Fibroblast of pulmonary artery (primary cell): ENCODE measurements at places on chromosomes 3 and 15.

GRCh38 chr15:45200799-45201556 is 13.2 kb upstream of the SHF start:
- DNase-seq: peak; percentile 84

- DNase-seq: no peak
Measured at GRCh38 chr15:51234176-51234927, 104.0 kb downstream of the CYP19A1 start.

DNA sequence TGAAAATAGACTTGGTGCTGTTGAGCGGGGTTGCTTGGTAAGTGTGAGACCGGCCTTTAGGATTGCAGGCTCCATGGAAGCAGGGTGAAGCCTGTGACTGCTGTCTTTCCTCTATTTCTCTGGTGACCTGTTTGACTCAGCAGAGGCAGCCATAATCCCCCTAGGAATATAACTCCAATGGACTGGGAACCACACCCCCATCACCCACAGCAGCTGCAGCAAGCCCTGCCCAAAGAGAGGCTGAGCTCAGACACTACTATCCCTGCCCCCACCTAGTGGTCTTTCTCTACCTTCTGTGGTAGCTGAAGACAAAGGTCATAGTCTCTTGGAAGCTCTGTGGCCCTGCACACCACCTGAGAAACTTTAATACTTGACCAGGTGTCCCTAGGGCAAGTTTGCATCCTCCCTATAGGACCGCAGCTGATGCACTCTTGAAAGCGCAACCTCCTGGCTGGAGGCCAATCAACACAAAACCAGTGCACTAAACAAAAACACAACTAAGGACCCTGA is 133.6 kb upstream of the MRPL3 start:
- no peak for DNase-seq

DNA sequence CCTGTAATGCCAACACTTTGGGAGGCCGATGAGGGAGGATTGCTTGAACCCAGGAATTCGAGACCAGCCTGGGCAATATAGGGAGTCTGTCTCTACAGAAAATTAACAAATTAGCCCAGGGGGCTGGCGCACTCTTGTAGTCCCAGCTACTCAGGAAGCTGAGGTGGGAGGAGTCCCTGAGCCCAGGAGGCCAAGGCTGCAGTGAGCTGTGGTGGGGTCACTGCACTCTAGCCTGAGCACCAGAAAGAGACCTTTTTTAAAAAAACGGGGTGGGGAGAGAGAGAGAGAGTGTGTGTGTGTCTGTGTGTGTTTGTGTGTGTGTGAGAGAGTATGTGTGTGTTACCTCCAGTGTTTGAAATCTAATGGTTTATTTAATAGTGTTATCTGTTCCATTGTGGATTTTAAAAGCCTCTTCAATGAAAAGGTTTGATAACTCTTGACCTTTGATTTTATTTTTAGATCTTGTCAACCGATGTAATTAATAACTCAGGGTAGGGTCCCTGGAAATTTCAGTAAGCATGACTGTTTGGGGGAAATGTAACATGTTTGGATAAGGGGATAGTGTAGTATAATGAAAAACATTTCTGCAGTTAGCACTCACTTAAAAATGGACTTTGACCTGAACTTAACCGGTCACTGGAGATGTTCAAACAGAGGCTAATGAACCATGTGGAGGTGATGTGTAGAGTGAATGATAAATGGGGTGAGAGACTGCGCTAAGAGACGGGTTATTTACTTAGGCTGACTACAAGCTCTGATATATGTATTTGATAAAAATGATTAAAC is 29.7 kb downstream of the LRCH3 start:
- DNase-seq: no peak

GRCh38 chr3:71511446-71511845 is 72.1 kb downstream of the FOXP1 start:
- no peak for DNase-seq

GRCh38 chr3:70010346-70010745 is 10.8 kb downstream of the SAMMSON start:
- no peak for DNase-seq

DNA sequence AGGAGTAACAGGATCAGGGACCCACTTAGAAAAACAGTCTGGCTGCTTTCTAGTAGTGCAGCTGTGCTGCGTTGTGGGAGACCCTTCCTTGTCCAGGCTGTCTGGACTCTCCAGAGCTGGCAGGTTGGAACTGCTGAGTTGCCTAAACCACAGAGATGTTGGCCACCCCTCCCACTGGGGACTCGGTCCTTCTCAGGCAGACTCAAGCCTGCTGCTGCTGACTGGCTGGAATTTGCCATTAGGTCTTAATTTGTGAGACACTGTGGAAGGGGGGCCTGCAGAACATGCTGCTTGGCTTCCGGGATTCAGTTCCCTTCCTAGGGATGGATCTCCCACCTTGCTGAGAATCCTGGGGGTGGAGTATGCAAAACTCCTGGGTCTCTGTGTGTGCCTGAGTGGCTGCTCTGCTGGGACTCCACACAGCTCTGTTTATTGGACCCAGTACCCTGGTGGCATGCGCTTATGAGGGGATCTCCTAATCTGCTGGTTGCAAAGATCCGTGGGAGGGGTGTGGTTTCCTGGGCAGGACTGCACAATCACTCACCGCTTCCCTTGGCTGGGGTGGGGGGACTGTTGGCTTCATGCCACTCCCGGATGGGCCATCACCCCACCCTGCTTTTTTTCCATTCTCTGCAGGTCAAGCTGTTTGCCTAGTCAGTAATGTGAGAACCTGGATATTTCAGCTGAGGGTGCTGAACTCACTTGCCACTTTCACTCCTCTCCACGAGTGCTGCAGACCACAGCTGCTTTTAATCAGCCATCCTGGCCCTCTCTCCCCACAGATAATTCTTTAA is 150.5 kb downstream of the CFAP20DC start:
- DNase-seq: peak; percentile 11

- no peak for DNase-seq
Measured at GRCh38 chr15:99943466-99943865, 210.2 kb upstream of the LYSMD4 start.

GRCh38 chr3:13615019-13615528 is 66.1 kb downstream of the FBLN2 start:
- no peak for DNase-seq

DNA sequence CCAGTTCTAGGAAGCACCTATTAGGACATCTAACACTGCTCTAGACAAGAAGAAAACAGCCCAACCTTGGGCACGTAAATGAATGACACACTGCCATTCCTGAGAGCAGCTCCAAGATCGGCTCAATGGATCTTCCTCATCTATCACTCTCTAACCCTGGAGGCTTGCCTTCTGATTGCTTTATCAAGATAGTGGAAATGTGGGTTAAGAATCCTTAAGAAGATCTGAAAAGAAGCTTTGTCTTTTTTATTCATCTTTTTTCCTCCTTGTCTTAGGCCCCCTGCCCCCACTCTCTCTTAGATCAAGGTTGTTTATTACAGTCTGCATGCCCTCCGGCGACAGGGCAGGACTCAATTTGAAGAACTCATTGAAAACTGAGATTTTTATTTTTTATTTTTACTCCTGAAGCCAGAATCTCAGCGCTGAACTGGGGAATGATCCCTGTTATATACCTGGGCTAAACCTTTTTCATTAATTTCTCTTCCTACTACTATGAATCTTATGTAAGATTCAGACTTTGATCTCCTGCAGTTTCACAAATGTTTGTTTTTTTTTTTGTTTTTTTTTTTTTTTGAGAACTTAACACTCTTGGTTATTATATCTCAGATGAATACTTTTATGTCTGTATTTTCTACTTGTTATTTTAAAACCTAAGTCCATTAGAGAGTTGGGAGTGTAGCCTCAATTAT is 219.5 kb downstream of the SV2B start:
- DNase-seq: no peak

DNA sequence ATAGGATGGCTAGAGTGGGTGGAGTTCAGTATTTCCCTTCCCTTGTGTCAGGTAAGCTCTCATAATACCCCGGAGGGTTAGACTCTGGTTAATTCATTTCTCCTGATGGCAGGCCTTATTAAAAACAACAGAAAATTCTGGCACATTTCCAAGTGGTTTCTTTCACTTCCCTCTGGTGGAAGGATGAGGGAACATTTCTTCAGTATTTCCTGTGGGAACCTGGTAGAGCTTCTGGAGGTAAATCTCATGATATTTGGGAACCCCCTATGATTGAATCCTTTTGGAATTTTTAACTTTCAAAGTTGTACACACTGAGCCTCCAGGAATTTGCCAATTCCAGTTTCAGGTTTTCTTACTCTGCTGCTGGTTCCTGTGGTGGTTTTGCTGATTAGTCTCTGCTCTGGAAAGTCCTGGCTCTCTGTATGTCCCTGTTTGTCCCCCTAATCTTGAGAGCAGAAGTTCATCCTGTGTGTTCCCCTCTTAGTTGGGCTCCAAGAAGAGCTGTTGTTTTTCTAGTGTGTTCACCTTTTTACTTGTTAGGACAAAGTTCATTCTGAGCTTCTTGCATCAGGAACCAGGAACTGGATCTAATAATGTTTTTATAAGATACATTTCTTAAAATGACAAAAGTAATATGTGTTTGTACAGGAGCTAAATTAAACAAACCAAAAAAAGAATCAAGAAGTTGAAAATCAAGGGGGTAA is 12.1 kb downstream of the CHRNA7 start:
- no peak for DNase-seq

- DNase-seq: no peak
Measured at GRCh38 chr3:15011174-15011573, 53.9 kb downstream of the MRPS25 start.

DNA sequence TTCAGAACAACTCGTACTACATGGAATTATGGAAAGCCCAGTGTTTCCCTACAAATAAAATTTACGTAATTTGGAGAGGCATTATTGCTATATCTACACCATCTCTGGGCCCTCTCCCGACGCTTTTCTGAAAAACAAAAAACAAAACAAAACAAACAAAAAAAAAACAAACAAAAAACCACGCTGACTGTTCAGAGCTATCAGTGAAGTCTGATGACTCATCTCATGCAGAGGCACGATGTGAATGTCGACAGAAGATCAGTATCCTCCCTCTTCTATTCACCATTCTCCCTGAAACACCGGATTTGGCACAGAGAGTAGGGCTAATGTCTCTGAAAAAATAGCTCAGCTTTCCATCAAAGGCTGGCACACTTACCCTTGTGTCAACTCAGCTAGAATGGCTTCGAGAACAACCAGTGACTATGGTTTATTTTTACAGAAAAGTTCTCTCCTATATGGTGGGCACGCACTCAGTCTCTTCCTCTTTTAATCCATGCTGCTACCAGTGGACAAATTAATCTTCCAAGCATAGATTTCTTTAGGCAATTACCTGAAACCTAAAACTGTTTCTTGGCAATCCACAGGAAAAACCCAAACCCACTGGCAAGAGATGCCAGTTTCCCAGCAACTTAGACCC is 1.5 kb downstream of the CRBN start:
- DNase-seq: peak; percentile 46

- no peak for DNase-seq
Measured at GRCh38 chr3:178341636-178342035, 194.6 kb upstream of the KCNMB2 start.

GRCh38 chr3:126052196-126053058 is 31.5 kb downstream of the SLC41A3 start:
- DNase-seq: no peak

DNA sequence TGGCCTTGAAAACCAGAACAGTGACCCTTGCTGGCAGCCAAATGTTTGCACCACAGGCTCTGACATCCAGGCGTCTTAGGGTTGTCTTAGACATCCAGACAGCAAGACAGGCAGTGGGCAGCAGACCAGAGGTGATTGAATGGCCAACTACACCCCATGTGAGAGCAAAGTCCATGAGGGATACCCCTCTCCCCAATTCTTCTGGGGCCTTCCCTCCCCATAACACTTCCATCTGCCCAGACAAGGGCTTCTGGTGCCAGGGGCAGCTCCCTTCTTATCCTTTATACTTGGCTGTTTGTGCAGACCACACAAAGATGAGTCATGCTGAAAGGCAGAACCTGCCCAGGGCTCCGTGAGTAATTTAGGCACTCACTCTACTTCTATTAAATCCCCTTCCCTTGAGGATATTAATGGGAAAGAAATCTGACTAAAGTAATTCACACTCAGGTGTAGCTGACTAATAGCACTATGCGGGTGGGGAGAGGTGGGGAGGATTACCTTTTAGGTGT is 257.9 kb downstream of the UACA start:
- peak; percentile 77 for DNase-seq

DNA sequence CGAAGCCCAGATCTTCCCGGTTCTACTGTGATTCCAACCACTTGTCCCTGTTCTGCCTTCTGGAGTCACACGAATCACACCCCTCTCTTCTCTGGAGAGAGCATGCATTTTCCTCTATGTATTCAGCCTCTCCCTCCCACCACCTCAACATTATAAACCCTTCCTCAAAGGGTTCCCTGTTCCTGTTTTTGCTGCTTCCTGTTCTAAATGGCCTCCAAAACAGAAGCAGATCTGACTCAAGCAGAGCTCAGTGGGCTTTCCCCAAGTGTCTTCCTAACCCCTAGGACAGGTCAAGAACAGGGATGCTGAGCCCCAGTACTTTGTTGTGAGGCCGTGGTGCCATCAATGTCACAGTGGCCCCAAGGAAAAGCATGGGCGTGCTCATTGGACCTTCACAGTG is 75.7 kb upstream of the ARNT2 start:
- DNase-seq: no peak

DNA sequence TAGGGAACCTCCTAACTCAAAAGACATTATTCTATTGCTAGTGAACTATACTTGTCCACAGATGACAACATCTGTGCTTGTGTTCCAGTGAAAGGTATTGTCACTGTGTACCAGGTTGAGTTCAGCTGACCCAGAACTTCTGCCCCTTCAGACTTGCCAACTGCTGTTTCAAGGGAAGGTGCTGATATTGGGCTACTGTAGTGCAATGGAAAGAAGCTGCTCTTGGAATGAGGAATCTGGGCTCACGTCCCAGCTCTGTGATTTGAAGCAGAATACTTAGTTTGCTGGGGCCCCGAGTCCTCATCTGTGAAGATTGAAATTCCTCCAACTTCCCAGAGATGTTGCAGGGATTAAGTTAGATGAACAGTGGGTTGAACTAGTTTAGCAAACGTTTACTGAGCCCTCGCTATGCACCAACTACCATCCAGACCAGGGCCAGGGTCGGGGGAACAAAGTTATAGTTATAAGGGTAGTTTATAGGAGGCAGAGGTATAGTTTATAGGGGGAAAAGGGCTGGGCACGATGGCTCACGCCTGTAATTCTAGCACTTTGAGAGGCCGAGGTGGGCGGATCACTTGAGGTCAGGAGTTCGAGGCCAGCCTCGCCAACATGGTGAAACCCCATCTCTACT is 15.9 kb upstream of the UMPS start:
- peak; percentile 23 for DNase-seq

DNA sequence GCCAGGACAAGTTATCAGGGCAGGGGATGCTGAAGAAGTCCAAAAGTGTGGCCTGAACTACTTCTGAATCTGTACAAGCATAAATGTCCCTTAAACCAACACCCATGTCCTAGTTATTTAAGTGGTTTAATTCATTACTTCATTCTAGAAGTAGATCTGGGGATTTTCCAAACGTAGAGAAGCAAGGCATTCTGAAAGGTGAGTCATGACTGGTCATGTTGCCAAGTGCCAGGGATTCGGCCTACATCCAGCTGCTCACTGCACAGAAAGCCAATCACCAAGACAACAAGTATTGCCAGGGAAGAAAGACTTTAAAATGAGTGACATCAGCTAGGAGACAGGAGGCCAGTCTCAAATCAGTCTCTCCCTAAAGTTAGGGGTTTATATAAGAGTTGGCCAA is 396.6 kb downstream of the GABRB3 start:
- DNase-seq: no peak
